ENCODE measurements at places on chromosomes 7 and 10.

GRCh38 chr10:3625959-3626751, 158.9 kb downstream of the KLF6 start:
- DNase-seq: no peak

- DNase-seq: peak; percentile 13
These were observed 3.4 kb downstream of the DNMBP start for GRCh38 chr10:100006243-100006886.

GRCh38 chr7:152399344-152399743, 36.5 kb downstream of the KMT2C start:
- no peak for DNase-seq

DNA sequence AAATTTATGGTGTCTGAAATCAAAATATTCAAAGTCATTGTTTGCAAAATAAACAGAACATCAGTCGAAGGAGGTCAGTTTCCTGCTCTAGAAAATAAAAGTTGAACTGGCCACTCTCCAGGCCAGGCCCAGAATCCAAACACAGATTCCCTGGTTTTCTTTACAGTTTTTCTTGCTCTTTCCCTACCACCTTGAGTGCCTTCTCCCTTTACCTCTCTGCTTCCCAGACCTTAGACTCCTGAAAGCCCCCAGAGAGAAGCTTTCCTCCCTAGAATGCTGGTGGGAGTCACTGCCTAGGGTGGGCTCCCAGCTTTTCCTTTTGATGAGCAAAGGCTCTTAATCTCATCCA, 6.1 kb downstream of the DNTT start:
- no peak for DNase-seq

DNA sequence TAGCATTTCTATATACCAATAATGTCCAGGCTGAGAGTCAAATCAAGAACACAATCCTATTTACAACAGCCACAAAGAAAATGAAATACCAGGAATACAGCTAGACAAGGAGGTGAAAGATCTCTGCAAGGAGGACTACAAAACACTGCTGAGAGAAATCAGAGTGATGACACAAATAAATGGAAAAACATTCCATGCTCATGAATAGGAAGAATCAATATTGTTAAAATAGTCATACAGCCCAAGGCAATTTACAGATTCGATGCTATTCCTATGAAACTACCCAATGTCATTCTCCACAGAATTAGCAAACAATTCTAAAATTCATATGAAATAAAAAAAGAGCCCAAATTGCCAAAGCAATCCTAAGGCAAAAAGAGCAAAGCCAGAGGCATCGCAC, 116.8 kb upstream of the ZNF32 start:
- no peak for DNase-seq

- no peak for DNase-seq
These were observed 420.5 kb downstream of the RPS24 start for GRCh38 chr10:78454123-78454645.

GRCh38 chr7:34277016-34277802, 371.9 kb downstream of the BMPER start:
- DNase-seq: no peak

- DNase-seq: no peak
These were observed 506.0 kb downstream of the POM121L12 start for GRCh38 chr7:53541475-53541874.

GRCh38 chr10:112902730-112903129, 47.3 kb upstream of the TCF7L2 start:
- no peak for DNase-seq

DNA sequence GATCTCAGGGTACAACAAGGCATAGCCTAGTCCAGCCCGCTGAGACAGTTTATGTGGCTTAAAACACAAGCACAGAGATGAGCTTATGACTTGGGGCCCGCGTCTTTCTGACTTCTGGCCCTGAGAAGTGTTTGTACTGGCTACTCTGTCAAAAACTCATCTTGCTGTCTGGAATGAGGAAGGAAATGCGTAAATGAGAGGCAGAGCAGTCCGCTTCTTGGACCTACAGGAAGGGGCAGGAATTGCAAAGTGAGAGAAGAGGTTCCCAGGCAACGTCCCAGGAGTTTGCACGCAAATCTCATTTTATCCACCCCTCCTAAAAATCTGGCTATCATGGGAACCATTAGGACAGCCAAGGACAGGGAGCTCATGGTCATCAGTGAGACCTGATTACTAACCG, 5.5 kb downstream of the ANXA11 start:
- no peak for DNase-seq

GRCh38 chr10:113381981-113382509, 170.8 kb upstream of the HABP2 start:
- peak; percentile 5 for DNase-seq

- DNase-seq: no peak
These were observed 51.4 kb upstream of the SEC61G start for GRCh38 chr7:54810401-54810800.

DNA sequence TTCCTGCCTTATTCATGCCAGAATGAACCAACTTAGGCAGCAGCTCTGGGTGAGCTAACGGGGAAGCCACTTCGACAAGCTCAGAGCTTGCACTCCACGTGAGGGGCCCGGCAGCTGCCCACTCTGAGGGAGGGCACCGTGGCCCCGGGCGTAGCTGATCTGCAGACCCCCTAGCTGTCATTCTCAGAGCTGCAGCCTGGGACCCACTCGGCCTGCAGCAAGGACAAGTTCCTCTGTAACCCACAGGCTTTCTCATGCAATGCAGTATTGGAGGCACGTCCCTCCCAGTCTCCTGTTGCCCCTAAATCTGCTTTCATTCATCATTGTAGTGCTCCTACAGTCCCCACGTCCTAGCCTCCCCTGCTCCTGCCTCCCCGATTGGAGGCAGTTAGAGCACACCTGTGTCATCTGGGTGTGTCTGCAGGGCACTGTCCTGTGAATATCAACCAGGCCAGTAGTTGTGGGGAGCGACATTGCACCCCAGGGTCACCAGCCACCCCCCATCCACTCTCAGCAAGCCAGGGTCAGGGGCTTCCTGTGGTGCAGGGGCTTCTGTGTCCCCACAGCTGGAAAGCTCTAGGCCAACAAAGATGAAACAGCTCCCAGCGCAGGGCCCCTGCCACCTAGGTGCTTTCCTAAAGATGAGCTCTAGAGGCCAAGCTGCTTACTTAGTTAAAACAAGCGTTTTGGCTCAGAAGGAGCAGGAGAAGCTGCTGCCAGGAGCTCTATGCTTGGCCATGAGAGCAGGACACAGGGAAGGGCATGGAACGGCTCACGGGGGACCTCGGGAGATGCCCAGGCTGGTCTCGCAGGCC, 333.6 kb downstream of the ADARB2 start:
- no peak for DNase-seq

GRCh38 chr7:42740408-42740807, 171.5 kb downstream of the C7orf25 start:
- DNase-seq: no peak

- peak; percentile 12 for DNase-seq
These were observed 996 bp downstream of the ADAM12 start for GRCh38 chr10:126387041-126387921.

- DNase-seq: no peak
These were observed 13.4 kb downstream of the NOC3L start for GRCh38 chr10:94349327-94349726.

DNA sequence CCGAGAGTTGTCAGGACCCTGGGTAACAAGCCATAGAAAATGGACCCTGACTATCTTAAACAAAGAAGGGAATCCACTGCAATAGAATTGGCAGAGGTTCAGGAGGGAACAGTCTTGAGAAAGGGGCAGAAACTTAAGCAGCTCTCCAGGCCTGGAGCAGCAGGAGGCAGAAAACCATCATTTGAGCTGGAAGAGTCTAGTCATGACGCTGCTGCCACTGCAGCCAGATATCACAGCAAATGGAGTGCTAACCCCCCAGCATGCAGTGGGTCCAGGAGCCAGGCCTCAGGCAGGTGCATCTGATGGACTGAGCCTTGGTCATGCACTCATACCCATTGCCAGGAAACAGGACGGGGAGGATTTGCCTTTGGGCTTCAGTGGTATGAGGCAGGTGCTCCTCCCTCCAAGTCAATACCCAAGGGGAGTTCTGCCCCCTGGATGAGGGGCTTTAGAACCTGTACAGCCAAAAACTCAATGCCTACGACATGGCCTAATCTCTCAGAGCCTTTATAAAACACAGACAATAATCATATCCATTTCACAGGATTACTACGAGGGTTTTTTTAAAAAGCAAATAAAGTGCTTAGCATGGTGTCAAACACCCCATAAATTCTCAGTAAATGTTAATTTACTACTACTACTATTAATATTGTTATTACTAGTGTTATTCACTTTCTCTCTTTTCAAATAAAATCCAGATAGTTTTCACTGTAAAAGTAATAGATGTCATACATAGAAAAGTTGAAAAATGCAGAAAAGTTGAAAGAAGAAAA, 30.7 kb downstream of the DUSP5 start:
- DNase-seq: no peak

DNA sequence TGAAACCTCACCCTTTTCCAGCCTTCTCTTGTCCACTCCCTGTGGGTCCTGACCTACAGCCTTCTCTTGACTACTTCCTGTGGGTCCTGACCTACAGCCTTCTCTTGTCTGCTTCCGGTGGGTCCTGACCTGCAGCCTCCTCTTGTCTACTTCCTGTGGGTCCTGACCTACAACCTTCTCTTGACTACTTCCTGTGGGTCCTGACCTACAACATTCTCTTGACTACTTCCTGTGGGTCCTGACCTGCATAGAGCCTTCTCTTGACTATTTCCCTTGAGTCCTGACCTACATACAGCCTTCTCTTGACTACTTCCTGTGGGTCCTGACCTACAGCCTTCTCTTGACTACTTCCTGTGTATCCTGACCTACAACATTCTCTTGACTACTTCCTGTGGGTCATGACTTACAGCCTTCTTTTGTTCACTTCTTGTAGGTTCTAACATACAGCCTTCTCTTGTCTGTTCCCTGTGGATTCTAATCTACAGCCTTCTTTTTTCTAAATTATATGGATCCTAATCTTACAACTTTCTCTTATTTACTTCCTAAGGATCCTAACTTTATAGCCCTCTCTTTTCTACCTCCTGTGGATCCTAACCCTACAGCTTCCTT, 36.5 kb downstream of the C10orf71 start:
- DNase-seq: no peak

- DNase-seq: no peak
These were observed 215.6 kb downstream of the TCF7L2 start for GRCh38 chr10:113165673-113166072.

- no peak for DNase-seq
These were observed 1.7 kb upstream of the PTPRE start for GRCh38 chr10:127905001-127905847.

DNA sequence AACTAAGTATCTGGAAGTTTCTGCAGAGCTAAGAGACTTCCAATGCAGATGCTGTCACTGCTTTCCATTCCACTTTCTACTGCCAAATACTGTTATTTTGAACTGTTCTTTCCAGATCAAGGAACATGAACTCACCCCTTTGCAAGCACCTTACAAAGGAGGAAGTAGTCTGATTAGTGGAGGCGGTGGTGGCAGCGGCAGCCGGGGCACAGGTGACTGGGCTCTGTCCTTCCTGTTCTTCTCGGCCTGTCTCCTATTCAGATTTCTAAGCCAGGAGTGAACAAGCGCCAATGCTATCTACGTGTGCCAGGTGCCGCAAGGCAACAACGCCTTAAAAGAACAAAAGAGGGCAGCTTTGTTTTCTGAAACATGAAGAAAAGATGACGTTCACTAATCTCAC, 44.9 kb downstream of the BEND7 start:
- DNase-seq: no peak

DNA sequence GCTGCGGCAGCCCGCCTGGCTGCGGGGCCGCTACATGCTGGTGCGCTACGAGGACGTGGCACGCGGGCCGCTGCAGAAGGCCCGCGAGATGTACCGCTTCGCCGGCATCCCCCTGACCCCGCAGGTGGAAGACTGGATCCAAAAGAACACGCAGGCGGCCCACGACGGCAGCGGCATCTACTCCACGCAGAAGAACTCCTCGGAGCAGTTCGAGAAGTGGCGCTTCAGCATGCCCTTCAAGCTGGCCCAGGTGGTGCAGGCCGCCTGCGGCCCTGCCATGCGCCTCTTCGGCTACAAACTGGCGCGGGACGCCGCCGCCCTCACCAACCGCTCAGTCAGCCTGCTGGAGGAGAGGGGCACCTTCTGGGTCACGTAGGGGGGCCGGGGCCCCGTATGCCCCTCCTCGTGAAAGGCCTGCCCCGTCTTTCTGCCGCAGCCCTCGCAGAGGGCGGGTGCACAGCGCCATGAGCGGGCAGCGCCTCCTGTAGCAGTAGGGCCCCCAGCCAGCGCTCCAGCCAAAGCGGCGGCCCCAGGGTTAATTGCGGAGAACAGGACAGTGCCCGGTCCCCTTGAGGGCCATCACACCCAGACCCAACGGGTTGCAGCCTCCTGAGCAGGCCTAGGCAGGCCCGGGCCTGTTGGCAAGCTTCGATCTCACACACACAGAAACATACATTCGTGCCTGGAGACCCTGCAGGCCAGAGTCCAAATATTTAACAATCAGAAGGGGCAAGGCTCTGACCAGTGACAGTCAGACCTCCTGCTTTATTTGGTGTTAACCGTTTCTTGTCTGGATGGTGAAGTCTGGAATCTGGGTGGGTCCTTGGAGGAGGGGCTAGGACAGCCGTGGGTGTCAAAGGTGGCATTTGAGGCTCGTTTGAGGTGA, 44.1 kb downstream of the CHST3 start:
- no peak for DNase-seq

DNA sequence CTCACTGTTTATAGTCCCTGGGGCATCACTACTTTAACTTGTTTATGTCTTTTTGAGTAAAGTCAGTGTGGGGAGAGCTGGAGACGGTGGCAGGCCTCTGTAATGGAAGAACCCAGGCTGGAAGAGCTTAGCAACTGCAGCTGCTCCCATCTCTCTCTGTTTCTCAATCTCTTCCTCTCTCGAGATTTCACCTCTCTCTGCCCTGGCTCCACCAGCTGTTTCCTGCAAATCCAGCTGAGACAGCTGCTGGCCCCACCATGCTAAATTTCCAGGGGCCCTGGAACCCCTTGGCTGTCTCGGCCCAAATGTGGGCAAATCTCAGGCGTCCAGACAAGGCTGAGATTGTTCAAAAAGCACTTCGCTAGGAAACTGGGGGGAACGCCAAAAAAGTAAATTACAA, 25.8 kb upstream of the SLF2 start:
- no peak for DNase-seq

DNA sequence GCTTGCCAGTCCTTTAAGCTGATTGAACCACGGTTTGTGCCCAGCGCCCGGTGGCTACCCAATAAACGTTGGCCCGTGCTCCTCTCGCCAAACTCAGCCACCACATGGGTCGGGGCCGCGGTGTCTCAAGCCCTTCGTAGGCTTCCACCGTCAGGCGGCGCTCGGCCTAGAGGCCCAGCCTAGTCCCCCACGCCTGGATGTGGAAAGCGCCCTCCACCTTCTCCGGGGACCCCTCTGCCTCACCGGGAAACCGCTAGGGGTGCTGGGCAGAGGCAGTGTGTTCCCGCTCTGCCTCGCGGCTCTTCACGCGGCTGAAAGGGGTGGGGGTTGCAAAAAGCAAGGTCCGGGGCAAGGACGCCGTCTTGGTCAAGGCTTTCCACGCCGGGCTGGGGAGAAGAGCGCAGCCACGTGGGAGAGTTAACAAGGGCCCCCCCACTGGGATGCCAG, 29.8 kb downstream of the LEP start:
- DNase-seq: no peak
